Stimulated activated CD8-positive, alpha-beta memory T cell treated with anti-CD3 and anti-CD28 coated beads, Interleukin-7, amount 100 ng/mL, for 1 hour (primary cell): ENCODE measurements at places on chromosomes 5 and 9.

DNA sequence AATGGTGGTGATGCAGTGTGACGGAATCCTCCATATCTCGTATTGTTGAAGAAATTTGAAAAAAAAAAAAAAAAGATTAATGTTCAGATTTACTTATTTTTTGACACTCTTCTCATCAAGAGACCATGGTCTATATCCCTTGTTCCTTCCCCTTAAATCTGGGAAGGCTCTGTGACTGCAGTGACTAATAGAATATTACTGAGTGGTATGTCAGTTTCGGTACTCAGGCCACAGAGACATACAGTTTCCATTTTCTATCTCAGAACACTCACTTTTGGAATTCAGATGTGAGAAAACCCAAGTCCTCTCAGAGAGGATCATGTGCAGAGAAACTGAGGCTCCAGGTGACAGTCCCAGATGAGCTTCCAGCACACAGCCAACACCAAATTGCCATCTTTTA, 1193.5 kb downstream of the DTWD2 start:
- DNase-seq, result no peak

- no peak for DNase-seq
These were observed 325.3 kb upstream of the GRAMD2B start for GRCh38 chr5:126097876-126098275.

DNA sequence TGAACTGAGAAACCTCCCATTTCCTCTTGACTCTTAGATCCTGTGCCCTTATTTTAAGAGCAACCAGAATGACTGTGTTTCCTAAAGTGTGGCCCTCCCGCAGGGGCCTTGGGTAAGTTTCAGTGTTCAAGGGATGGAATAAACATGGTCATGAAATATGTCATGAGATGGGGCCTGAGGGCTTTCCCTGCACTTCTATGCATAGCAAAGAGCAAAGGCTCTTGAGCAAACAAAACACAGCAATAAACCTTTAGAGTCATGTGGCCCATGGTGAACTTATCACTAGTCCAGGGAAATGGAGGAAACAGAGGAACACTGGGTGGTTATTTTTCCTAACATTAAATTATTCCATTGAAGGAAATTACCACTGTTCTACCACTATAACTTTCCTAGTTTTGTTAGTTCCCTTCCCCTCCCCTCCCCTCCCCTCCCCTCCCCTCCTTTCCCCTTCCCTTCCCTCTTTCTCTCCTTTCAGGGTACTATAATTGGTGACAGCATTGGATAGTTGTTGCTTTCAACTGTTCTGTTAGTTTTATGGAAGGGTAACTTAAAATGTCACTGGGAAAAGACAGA, 72.4 kb downstream of the CTSL start:
- no peak for DNase-seq

- no peak for DNase-seq
These were observed 513.9 kb downstream of the MAN2A1 start for GRCh38 chr5:110203661-110204060.

- no peak for DNase-seq
These were observed 35.3 kb downstream of the MAT2B start for GRCh38 chr5:163540696-163541095.

DNA sequence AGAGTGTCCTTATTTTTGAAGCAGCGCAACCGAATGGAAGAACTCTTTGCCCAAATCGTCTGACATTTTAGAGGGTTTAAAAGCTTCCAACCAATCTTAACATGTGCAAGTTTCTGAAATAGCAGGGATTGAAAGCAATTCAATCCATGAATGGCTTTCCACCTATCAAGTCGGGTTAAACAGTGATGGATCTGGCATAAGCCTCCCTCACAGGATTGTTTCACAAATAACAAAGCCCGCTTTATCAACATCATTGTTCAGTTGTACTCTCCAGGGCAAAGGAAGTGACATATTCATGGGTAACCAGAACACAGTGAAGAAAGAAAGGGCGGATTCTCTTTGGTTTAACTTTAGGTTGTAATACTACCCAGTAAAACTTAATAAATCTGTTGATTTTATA, 497.3 kb downstream of the MTRR start:
- DNase-seq, result no peak

DNA sequence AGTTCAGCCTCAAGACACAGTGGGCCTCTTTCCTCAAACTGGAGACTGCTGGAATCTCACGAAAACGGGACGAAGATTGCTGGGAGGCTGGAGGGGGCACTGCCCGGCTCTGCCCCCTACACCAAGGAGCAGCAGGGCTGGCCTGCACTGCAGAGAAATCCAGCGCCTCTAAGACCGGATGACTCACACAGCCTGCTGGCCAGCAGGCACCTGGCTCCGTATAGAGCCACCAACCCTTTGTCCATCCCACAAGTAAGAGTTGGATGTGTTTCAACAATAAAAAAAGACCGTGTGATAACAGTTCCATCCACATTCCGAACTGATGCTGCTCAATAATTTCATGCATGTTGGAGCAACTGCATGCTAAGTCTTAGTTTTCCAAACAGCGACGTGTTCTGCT, 11.5 kb downstream of the CCDC127 start:
- DNase-seq, result no peak

- DNase-seq, result no peak
These were observed 90.3 kb upstream of the ZNF462 start for GRCh38 chr9:106772523-106773290.

GRCh38 chr5:1815881-1816292, 14.7 kb downstream of the NDUFS6 start:
- DNase-seq, result no peak

DNA sequence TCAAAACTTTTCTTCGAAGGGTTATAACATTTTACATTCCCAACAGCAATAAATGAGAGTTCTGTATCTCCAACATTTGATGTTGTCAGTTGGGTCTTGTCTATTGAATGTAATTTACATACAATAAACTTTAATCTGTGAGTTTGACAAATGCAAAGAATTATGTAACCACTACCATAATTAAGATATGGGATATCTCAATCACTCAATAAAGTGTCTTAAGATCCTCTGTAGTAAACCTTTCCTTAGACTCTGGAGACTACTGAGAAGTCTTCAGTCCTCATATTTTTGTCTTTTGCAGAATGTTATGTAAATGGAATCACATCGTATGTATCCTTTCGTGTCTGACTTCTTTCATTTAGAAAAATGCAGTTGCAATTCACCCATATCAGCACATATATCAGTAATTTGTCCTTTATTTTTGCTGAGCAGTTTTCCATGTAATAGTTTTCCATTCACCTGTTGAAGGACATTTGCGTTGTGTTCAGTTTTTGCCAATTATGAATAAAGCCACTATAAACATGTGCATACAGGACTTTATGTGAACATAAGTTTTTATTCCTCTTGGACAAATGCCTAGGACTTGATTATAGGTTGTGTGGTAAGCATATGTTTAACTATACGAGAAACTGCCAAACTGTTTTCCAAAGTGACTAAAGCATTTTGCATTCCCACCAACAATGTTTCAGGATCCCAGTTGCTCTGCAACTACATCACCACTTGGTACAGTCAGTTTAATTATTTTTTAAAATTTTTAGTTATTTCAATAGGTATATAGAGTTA, 784.6 kb upstream of the ZNF608 start:
- no peak for DNase-seq

DNA sequence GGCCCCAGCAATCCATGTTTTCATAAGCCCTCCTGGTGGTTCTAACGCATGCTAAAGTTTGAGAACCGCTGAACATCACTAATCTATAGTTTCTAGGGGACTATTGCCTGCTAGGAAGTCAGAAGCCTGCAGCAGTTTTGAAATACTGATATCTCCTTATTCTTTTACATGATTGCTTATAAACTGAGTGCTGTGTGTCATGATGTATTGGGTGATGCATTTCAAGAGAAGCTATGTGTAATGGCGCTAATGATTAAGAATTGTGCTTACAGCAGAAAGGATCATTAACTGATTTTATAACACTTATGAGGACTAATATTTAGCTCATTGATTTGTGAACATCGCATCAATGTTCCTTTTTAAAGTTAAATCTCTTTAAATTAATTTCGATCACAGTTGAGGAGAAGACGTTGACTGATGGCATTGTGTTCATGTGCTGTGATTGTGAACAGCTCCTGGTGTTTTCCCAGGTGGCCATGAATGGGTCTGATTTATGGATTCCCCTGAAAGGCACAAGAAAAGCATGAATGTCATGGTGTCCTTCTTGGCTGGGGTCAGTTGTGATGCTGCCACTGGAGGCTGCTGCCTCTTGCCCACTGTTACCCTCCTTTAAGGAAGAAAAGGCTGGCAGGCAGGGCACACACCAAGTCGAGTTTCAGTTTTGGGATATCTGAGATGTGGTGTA, 12.0 kb upstream of the DAP start:
- DNase-seq, result no peak

GRCh38 chr9:96299823-96300222, 2.2 kb downstream of the HSD17B3 start:
- no peak for DNase-seq

DNA sequence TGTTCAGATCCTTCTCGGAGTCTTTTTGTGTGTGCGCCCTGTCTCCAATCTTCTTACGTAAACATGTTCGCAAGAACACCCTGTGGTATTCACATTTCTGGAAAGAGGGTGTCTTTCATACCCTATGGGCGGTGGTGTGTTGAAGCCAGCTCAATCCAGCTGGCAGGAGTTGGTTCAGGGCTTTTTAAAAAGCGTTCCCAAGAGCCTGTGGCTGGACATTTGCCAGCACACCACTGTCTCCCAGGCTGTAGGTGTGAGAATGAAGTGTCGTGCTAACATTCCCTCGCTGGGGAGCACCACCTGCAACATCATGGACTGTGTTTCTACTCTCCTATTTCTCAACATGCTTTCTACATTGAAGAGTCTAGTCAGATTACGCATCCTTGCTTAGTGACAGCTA, 51.7 kb downstream of the S1PR3 start:
- DNase-seq, result no peak

GRCh38 chr9:116157436-116158138, 4.0 kb downstream of the PAPPA start:
- no peak for DNase-seq

DNA sequence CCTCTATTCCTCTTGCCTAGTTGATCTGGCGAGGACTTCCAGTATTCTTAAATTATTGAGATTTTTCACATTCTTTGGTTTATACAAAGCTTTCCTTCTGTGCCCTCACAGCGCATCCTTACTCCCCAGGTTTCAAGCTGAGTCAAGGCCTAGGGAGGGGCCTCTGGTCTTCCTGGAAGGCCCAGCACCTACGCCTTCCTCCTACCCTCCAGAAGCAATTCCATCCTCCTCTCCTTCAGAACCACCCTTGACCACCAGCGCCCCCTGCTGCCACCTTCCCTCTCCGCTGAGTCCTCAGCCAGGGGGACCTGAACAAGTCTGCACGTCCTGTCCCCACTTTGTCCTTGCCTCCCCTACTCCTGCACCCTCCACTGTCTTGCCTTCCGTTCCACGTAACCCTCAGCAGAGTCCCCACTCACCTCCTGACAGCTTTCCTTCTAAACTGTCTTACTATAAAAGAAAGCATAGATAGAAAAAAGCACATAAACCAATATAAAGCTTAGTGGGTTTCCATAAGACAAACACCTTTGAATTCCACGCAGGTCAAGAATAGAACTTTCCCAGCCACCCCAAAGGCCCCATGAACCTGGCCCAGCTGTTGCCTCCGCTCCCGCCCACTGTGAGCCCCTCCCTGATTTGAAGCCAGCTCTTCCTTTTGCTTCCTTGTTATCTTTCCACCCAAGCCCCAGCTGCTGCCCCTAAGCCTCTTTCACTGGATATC, 63.0 kb upstream of the CTSL start:
- DNase-seq, result no peak

GRCh38 chr5:35430381-35431162, 187.1 kb upstream of the SPEF2 start:
- no peak for DNase-seq

GRCh38 chr9:114371973-114372917, 15.5 kb downstream of the AKNA start:
- no peak for DNase-seq

DNA sequence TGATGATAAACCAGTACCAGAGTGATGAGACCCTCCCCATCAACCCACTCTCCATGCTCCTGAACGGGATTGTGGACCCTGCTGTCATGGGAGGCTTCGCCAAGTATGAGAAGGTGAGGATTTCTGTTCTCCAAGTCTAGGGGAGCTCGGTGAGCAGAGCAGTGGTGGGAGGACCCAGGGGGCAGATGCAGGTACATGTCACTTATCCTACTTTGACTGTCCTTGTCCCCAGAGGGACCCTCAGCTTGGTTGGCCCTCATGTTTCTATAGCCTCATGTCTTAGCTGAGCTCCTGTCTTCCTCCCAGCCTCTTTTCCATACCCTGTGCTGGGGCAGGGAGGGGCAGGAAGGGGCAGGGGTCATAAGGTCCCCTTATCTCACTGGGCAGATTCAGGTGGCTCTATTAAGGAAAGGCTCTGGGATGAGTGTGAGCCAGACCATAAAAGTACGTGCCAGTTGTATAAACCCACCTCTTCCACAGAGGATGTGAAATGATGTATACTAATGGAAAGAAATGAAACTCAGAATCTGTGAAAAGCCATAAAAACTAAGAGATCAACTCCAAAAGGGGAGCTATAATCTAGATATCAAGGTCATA, 38.0 kb upstream of the FOXI1 start:
- DNase-seq, result no peak

GRCh38 chr9:114652776-114653555, 4.6 kb downstream of the TEX53 start:
- no peak for DNase-seq

- no peak for DNase-seq
These were observed 54.9 kb upstream of the EPB41L4A start for GRCh38 chr5:112473989-112474388.

DNA sequence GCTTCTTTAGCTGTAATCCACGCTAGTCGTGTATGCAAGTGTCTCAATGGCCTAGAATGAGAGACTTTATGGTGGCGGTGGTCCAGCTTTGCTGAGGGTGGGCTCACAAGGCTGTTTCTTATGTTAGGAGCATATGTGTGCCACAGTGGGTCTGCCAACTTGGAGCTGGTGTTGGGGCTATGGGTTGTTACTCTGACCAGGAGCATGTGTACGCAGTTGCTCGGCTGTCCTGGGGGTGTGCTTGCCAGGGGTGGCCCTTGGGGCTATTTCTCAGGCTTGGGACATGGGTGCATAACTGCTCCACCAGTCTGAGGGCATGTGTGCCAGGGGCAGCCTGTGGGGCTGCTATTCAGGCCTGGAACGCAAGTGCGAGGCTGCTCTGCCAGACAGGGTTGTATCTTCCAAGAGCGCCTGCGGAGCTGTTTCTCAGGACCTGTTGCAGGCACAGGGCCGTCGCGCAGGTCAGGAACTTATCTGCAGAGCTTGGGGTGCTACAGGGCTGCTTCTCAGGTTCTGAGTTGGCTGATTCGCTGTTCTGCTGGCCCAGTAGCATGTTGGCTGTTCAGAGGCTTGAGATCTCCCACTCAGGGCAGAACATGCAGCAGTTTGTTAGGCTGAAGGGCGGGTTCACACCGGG, 187.9 kb upstream of the TLX3 start:
- DNase-seq, result no peak

DNA sequence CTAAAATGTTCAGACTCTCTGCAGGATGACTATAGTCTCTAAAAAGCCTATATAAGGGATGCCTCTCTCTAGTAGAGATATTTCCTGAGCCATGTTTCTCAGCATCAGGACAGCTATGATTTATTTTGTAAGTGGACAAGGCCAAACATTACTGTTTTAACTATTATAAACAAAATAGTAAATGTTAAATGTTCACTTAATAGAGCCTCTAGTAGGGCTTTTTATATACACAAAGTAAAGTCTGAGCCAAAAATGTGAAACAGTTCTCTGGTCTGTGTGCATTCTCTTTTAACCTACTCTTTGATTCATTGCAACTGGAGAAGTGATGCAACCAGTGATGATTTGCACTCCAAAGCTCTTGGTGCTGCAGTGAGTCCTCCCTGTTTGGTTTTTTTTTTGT, 220.5 kb downstream of the GDNF start:
- DNase-seq, result no peak

- DNase-seq, result no peak
These were observed 9.9 kb downstream of the TMEM232 start for GRCh38 chr5:110716247-110717245.

- no peak for DNase-seq
These were observed 309.6 kb downstream of the DTWD2 start for GRCh38 chr5:118678746-118679145.
